HepG2 (cell line): ENCODE measurements at places on chromosomes 5 and 9.

DNA sequence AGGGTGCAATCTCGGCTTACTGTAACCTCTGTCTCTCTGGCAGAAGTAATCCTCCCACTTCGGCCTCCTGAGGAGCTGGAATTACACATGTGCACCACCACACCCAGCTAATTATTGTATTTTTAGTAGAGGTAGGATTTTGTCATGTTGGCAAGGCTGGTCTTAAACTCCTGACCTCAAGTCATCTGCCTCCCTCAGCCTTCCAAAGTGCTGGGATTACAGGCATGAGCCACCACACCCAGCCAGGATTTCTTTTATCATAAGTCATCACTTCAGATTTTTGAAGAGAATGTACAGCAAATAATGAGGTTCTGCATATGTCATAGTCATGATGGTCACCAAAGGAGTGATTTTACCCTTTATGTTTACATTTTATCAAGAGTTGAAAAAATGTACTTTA, 108.1 kb downstream of the GCNT1 start:
- DNase-seq, result no peak

DNA sequence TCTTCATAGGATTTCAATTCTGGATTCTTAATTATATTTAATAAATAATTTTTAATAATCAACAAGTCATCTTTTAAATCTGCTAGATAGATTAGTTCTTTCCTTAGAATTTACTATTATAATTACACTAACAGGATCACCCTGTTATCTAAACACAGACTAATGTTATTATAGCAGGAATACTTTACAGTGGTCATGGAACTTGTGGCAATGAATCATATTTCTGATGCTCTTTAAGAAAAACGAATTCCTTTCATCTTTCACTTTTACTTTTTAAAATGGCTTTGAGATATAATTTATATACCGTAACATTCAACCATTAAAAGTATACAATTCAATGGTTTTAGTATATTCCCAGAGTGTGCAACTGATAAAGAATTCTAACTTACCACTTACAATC, 29.7 kb upstream of the CDK5RAP2 start:
- no peak for DNase-seq

GRCh38 chr9:138119202-138120027, 241.8 kb downstream of the CACNA1B start:
- no peak for DNase-seq

GRCh38 chr5:152864991-152865390, 459.9 kb upstream of the NMUR2 start:
- no peak for DNase-seq

GRCh38 chr5:11683666-11684065, 220.6 kb downstream of the CTNND2 start:
- no peak for DNase-seq

- DNase-seq, result no peak
These were observed 691 bp downstream of the DMXL1 start for GRCh38 chr5:119071561-119071995.

- no peak for DNase-seq
These were observed 185.4 kb downstream of the CRB2 start for GRCh38 chr9:123541411-123541810.

GRCh38 chr5:168796000-168796399, 216.8 kb upstream of the PANK3 start:
- no peak for DNase-seq

DNA sequence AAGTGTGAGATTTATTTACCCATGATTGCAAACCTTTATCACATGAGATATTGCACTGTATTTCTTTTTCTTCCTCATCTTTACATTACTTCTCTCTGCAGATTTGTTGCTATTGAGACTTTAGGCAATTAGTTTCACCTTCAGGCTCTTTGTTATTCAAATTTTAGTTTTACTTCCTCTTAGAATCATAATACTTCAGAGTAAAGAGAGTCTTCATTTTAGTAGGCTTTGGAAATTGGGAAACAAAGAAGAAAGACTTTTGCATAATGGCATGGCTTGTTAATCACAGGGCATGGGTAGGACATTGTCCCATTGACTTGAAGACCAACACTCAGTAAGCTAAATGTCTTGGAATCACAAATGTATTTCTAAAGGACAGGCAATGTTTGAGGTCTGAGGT, 1.2 kb upstream of the PCDHGA5 start:
- no peak for DNase-seq

DNA sequence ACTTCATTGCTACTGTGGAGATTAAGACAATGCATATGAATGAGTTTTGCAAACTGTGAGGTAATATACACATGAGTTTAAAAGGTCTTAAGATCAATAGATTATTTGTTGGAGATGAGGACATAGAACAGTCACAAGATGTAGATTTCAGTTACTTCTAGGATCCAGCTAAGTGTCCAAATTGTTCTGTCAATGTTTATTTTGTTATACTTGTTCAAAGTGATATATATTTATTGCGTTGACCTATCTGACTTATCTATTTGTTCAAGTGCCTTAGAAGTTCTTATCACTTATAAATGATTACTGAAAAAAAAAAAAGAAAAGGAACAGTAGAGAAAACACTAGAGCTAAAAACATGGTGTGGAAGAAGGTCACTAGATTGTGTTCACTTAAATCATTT, 75.6 kb upstream of the GRIN3A start:
- no peak for DNase-seq

GRCh38 chr9:71179183-71179582, 57.8 kb upstream of the TRPM3 start:
- DNase-seq, result no peak

DNA sequence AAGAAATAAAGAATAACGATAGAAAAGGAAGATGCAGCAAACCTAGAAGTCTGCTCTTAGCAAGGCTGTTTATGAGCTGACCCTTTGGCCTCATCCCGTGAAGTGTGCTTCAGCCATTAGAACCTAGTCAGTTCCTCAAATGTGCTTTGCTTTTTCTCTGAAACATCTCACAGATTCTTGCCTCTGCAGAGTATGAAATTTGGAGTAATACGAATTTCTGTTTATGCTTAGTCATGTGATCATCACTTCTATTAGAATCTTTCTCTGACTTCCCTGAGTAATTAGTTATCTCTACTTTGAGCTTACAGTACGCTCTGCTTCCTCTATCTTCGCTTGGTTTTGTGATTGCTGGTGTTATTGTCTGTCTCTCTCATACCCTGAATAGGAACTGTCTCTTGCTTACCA, 11.3 kb downstream of the CYSTM1 start:
- no peak for DNase-seq

- DNase-seq, result no peak
These were observed 30.4 kb upstream of the OCLN start for GRCh38 chr5:69462170-69462569.

- DNase-seq, result no peak
These were observed 422.6 kb downstream of the BRINP1 start for GRCh38 chr9:118946669-118947068.

GRCh38 chr5:77683171-77683732, 44.7 kb upstream of the OTP start:
- no peak for DNase-seq

- DNase-seq, result peak; percentile 9
These were observed 28.0 kb downstream of the TEX10 start for GRCh38 chr9:100324594-100325200.

- DNase-seq, result no peak
These were observed 1864.1 kb downstream of the EFNA5 start for GRCh38 chr5:105806596-105806995.
